Activated naive CD8-positive, alpha-beta T cell treated with anti-CD3 and anti-CD28 coated beads, Interleukin-2, amount 10 ng/mL, durations not matched to agents 7 days and 5 days (primary cell): ENCODE measurements at places on chromosomes 3 and 15. TPM values are rescaled to one million over a fixed set of nuclear protein-coding genes. Genes with fewer than 3 reads are reported as not detected.

Gene MUSTN1
- 1.3 TPM for total RNA-seq

Gene PLA2G4F
- total RNA-seq = not detected

- DNase-seq = no peak
Observed at GRCh38 chr3:38226273-38226672, 39.3 kb upstream of the SLC22A13 start.

DNA sequence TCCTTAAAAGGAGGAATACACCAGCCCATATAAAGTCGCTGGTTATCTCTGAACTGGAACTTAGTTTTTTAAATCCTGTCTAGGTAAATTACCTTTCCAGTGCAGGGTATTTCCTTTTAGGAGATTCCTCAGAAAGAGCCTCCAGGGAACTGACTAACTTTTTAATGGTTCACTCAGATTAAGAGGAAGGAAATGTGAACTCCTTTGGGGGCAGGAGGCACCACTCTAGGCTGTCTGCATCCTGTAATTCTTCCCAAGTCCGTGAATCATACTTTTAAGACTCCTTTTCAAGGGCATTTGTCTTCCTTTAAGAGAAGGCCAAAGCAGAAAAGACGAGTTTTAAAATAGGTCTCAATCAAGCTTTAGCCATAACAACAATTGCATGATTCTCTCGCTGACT, 871.2 kb upstream of the NR2F2 start:
- no peak for DNase-seq
